Left hindlimb (tissue), 1 donor: ENCODE measurements at places on chromosomes 11 and 22.
A peak's percentile ranks its signal among the peaks of the same experiment; 100 is the strongest.

DNA sequence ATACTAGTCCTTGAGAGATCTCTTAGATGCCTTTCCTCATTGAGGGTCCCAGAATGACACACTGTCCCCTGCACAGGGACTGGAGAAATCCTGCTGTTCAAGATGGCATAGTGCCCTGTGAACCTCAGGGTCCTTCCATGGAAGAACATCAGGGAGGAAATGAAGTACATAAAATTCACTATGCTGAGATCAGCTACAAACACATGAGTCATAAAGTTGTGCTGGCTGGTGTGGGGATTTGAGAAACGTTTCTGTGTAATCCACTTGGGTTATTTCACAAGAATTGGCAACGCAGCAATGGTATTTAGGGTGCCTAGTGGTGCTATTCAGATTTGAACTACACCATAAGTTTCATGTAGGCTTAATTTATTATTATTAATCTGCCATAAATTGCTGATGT is 174.4 kb downstream of the MAML2 start:
- DNase-seq: no peak

DNA sequence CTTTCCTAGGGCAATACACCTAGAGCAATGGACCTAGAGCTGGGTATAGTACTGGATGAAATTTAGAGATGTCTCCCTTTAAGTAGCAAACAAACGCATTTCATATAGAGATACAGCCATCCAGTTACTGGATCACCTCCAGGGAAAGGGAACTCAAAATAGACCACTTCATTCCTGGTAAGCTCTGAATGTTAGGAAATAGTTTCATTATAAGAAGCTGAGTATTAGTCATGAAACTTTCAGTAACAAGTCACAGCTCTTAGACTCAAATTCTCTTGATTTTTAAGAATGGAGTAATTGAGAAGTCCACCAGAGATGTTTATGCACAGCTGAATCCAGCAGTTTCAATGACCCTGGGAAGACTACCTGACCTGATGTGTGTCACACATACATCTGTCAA is 221.9 kb downstream of the FAM76B start:
- no peak for DNase-seq

- peak; percentile 92 for DNase-seq
Observed at GRCh38 chr11:115623021-115623451, 118.8 kb upstream of the CADM1 start.

GRCh38 chr11:129894278-129895125 is 876 bp downstream of the NFRKB start:
- DNase-seq: no peak
